Right atrium auricular region (tissue), 2 donors: ENCODE measurements at places on chromosomes 16 and 17.

GRCh38 chr16:77206533-77206932 is 7.3 kb downstream of the SYCE1L start:
- no peak overlapping the region for H3K4me3 ChIP-seq
- no peaks in the 10 kb centered on the region for H3K4me1 ChIP-seq
- no peaks in the 10 kb centered on the region for H3K27me3 ChIP-seq
- H3K36me3 ChIP-seq = no peaks in the 10 kb centered on the region
- DNase-seq = peak; percentile 11
- H3K27ac ChIP-seq = no peak overlapping the region

GRCh38 chr16:85965125-85965524 is 66.2 kb downstream of the IRF8 start:
- H3K4me1 ChIP-seq = peaks cover 13% of the 10 kb centered on the region
- no peak overlapping the region for H3K27ac ChIP-seq
- H3K36me3 ChIP-seq = no peaks in the 10 kb centered on the region
- no peak for DNase-seq
- H3K4me3 ChIP-seq = no peak overlapping the region
- H3K27me3 ChIP-seq = no peaks in the 10 kb centered on the region

DNA sequence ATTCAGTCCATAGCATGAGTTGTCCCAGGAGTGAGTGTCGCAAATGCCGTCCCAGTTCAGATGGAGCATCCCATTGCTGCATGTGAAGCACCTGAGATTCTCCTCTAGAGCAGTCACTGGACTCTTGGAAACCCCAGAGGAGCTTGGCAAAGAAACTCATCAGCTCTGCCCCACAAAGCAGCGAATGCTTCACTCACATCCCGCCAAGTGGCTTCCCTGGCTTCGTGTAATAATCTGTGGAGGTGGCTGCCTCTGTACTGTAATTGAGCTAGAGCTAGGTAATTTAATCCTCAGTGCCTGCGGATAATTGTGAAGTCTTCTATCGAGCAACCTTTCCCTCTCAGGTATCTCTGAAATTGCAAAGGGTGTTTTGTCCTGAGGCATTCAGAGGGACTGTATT is 107.1 kb downstream of the SNX29 start:
- H3K27me3 ChIP-seq = no peaks in the 10 kb centered on the region
- no peak overlapping the region for H3K27ac ChIP-seq
- H3K36me3 ChIP-seq = peaks cover 22% of the 10 kb centered on the region

DNA sequence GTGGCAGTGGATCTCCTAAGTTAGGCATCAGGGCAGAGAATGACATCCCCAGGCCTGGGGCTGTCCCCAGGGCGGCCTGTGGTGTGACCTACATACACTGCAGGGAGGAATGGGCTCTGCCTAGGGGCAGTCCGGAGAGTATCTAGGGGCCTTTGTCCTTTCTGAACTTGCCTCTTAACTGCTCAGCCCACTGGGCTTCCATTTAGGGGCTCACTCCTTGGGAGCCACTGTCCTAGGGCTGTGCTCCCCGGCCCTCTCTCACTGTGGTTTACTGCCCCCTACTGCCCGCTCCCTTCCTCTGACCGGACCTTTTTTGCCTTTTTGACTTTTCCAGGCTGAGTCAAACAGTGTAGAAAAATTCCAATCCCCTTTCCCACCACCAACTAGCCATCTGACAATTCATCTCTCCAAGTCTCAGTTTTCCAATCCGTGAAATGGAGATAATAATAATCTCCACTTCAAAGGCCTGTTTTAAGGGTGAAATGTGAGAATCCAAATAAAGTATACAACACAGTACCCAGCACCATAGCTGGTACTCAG is 66.8 kb downstream of the DNAH3 start:
- H3K27ac ChIP-seq = no peak overlapping the region
- H3K4me3 ChIP-seq = no peak overlapping the region
- DNase-seq = peak; percentile 63
- H3K36me3 ChIP-seq = no peaks in the 10 kb centered on the region
- H3K4me1 ChIP-seq = no peaks in the 10 kb centered on the region

DNA sequence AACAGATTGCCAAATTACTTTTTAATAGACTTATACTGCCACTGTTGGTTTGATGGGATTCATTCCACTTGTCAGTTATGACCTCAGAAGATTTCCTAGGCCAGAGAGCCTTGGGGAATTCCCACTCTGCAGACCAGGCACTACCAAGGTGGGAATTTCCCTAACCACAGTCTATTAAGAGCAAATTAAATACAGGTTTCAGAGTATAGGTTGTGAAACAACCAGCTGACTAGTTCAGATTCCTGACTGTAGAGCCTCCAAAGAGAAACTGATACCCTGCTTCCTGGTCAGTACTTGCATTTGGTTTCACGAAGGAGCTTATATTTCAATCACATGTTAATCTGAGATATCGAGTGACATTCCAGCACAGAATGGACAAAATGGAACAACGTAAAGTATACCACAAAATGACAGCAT is 186.5 kb downstream of the STX8 start:
- H3K27ac ChIP-seq = no peak overlapping the region
- DNase-seq = no peak
- H3K27me3 ChIP-seq = no peaks in the 10 kb centered on the region
- H3K36me3 ChIP-seq = no peaks in the 10 kb centered on the region
- H3K4me1 ChIP-seq = no peaks in the 10 kb centered on the region

DNA sequence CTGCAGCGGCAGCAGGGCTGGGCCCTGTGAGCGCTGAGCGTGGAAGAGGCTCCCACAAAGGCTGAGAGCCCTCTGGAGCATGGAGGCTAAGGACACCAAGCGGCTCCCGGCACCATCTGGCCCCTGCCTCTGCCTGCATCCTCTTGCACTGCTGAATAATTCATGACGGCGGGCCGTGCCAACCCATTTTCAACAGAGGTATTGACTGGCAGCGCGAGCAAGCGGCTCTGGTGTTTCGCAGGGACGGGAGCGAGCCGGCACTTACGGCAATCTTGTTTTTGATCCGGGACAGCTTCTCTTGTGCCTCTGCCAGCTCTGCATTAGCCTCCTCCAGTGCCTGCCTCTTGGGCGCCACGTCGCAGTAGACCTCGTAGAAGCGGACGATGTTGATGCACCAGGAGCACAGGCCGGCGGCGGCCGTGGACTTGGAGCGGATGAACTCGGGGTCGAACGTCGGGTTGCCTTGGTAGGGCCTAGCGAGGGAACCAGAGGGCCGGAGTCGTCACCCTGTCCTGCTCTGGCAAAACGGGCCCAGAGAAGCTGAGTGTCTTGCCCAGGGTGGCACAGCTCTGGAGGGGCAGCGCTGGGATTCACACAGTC is 80.4 kb downstream of the PGS1 start:
- H3K27ac ChIP-seq = no peak overlapping the region
- H3K4me1 ChIP-seq = no peaks in the 10 kb centered on the region
- H3K27me3 ChIP-seq = no peaks in the 10 kb centered on the region
- no peak overlapping the region for H3K4me3 ChIP-seq
- H3K36me3 ChIP-seq = no peaks in the 10 kb centered on the region

- no peak for DNase-seq
- H3K27me3 ChIP-seq = no peaks in the 10 kb centered on the region
- no peak overlapping the region for H3K27ac ChIP-seq
- no peaks in the 10 kb centered on the region for H3K36me3 ChIP-seq
Measured at GRCh38 chr16:53007095-53007494, 45.6 kb downstream of the CHD9NB start.

DNA sequence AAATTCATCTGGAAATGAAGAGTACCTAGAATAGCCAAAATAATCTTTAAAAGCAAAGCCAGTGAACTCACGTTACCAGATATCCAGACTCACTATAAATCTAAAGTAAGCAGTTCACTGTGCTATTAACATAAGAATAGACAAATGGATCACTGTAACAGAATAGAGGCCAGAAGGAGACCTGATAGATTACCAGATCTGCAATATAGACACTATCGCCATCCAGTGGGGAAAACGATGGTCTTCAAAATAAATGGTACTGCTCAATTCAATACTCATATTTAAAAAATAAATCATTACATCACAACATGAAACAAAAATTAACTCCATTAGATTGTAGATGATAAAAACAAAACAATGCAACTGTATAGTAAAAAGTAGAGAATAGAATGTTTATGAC is 158.6 kb upstream of the CDH8 start:
- H3K27ac ChIP-seq = no peak overlapping the region
- H3K36me3 ChIP-seq = no peaks in the 10 kb centered on the region
- no peaks in the 10 kb centered on the region for H3K4me1 ChIP-seq
- DNase-seq = no peak

DNA sequence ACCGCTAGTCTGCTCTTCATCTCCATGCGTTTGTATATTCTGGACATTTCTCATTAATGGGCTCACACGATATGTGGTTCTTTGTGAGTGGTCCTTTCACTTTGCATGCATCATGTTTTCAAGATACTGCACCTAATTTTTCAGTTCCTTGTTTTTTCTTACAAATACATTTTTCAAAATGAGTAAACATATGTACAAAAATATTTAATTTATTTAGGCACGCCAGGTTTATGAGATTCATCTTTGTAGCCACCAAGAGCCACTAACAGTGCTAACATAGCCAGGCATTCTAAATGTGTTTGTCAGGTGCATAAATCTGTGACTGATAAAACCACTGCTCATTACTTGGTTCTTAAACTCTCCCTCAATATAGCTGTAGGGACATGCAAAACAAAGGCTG is 375.3 kb downstream of the WWOX start:
- no peaks in the 10 kb centered on the region for H3K36me3 ChIP-seq
- H3K4me3 ChIP-seq = no peak overlapping the region
- no peak for DNase-seq
- H3K27me3 ChIP-seq = no peaks in the 10 kb centered on the region
- H3K27ac ChIP-seq = no peak overlapping the region
- no peaks in the 10 kb centered on the region for H3K4me1 ChIP-seq

DNA sequence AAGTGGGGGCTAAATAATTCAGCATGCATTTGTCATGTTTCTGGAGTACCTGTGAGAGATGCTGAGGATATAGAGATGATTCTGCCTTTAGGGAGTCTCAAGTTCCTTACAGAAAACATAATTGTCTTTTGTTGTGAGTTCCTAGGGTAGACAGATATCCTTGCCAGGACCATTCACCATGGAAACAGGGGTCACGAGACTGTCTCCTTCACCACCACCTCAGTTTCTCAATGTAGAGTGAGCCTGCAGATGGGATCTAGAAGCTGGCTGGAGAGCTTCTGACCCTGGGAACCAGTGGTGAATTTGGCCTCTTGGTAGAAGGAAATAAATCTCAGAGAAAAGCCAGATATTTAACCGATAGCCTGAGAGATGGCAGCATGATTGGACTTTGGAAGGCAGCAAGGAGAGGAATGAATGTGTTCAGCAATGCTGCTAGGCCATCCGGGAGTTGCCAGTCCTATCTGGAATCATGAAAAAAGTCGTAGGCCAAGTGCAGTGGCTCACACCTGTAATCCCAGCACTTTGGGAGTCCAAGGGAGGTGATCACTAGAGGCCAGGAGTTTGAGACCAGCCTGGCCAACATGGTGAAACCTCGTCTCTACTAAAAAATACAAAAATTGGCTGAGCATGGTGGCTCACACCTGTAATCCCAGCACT is 7.4 kb upstream of the HDAC5 start:
- no peak overlapping the region for H3K27ac ChIP-seq
- H3K4me3 ChIP-seq = no peak overlapping the region
- no peaks in the 10 kb centered on the region for H3K4me1 ChIP-seq
- no peaks in the 10 kb centered on the region for H3K27me3 ChIP-seq
- no peaks in the 10 kb centered on the region for H3K36me3 ChIP-seq

GRCh38 chr16:86346034-86346433 is 164.3 kb upstream of the FOXF1 start:
- no peak for DNase-seq
- H3K27ac ChIP-seq = no peak overlapping the region
- H3K4me3 ChIP-seq = no peak overlapping the region

GRCh38 chr17:65551267-65552040 is 10.0 kb downstream of the AXIN2 start:
- DNase-seq = no peak
- H3K4me3 ChIP-seq = no peak overlapping the region
- peaks cover 19% of the 10 kb centered on the region for H3K36me3 ChIP-seq
- no peaks in the 10 kb centered on the region for H3K27me3 ChIP-seq

DNA sequence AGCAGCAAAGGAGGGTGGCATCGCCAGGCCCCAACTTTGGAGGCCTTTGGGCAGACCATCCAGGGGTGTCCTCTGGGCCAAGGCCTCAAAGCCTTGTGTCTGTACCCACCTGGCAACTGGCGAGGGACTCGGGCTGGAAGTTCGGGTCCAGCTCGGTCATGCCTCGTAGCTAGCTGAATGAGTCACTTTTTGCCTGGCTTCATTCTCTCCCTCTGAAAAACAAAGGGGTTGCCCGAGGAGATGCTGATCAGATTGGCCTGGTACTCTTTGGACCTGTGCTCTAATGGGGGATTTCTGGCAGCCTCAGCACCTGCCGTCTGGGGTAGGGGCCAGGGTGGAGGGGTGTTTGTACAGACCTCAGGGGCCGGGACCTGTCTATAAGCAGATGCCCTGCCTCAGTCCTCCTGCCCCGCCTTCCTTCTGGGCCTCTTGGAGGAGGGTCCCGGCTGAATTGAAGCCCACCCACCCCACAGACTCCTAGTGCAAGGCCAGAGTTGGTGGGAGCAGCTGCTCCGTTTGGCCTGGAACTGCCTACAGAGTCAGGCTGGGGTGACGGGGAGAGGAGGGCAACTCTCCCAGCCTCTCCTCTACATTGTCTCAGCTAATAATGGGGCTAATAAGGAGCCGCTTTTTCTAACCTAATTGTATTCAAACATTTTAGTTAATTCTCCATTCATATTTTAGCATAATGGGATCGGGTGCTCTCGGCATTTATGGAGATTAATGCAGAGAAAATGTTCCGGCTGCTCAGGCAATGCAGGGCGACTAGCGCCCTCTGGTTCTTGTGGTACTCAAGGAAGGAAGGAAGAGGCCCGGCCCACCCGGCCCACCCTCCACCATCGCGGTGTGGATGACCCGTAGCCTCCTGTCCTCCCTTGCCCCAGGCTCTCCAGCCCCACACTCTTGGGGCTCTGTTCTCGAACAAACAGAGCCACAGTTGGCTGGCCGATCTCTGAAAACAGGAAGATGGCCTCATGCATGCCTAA is 21.4 kb upstream of the ABCC3 start:
- no peak for DNase-seq
- no peaks in the 10 kb centered on the region for H3K27me3 ChIP-seq
- no peak overlapping the region for H3K27ac ChIP-seq
- no peaks in the 10 kb centered on the region for H3K36me3 ChIP-seq

DNA sequence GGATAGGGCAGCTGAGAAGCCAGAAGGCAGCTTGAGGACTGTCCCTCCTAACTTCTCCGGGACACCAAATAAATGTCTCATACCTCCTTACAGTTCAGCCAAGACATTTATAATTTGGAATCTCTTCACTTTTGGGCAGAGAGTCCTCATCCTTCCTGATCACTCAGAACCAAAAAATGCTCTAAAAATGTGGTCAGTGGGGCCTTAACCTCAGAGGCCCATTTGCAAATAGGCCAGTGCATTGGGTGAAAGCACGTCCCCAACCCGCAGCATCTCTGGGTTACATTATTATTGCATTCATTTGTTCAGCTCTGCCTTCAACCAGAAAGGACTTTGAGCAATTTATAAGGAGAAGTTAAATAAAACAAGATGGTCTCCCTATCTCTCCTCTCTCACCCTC is 112.4 kb upstream of the IRX3 start:
- no peak overlapping the region for H3K4me3 ChIP-seq
- H3K27ac ChIP-seq = no peak overlapping the region
- no peaks in the 10 kb centered on the region for H3K36me3 ChIP-seq

- H3K36me3 ChIP-seq = no peaks in the 10 kb centered on the region
- no peaks in the 10 kb centered on the region for H3K27me3 ChIP-seq
- DNase-seq = no peak
- no peak overlapping the region for H3K4me3 ChIP-seq
- H3K27ac ChIP-seq = no peak overlapping the region
Measured at GRCh38 chr16:89422527-89422904, 67.8 kb downstream of the ANKRD11 start.

GRCh38 chr17:70308618-70309017 is 139.3 kb downstream of the KCNJ2 start:
- no peak overlapping the region for H3K4me3 ChIP-seq
- H3K27ac ChIP-seq = no peak overlapping the region
- no peaks in the 10 kb centered on the region for H3K36me3 ChIP-seq
- H3K27me3 ChIP-seq = no peaks in the 10 kb centered on the region
- no peak for DNase-seq
